ENCODE measurements at places on chromosomes 3 and 15.

DNA sequence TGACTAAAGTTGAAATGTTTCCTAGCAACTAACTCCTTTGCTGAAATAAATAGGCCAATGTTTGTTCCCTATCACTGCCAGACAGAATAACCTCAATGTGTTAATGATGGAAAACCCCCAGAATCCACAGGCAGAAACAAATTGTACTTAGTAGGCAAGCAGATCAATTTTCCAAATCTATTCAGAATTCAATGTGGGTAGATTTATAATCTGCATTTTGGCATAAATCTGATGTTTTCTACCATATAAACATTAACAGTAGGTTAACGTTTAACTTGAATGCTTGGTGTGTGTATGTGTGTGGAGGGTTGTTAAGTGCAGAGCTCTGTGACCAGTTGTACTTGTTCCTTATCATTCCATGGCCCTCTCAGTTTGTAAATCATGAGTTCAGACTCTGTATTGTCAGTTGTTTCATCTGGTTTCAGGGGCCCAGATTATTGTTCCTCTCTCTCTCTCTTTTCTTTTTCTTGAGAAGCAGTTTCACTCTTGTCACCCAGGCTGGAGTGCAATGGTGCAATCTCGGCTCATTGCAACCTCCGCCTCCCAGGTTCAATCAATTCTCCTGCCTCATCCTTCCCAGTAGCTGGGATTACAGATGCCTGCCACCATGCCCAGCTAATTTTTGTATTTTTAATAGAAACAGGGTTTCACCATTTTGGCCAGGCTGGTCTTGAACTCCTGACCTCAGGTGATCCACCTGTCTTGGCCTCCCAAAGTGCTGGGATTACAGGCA lies 32.8 kb downstream of the PLSCR1 start:
- no peak for DNase-seq

DNA sequence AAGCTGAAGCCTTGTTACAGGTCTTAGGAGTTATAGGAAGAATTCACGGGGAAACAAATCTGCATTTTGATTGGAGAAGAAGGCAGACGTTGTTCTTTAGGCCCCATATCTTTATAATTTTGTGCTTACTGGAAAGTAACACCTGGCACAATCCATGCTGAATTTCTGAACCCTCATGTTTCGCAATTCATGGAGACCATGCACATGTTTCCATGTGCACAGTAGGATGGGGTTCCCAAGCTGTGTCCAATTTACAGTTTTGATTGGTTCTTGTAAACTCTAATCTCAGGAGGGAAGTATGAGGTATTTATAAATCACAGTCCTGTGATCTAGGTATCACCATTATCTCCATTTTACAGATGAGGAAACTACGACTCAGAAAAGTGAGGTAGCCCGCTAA lies 7.8 kb upstream of the SCAANT1 start:
- no peak for DNase-seq

GRCh38 chr3:15331606-15332404 lies 581 bp downstream of the SH3BP5 start:
- peak; percentile 17 for DNase-seq

- DNase-seq = no peak
These were observed 46.3 kb downstream of the SENP7 start for GRCh38 chr3:101466465-101467309.

DNA sequence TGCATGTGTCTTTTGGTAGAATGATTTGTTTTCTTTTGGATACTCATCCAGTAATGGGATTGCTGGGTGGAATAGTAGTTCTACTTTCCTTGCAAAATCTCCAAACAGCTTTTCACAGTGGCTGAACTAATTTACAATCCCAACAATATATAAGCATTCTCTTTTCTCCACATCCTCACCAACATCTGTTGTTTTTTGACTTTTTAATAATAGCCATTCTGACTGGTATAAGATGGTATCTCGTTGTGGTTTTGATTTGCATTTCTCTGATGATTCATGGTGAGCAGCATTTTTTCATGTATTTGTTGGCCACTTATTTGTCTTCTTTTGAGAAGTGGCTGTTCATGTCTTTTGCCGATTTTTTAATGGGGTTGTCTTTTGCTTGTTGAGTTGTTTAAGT lies 55.8 kb downstream of the ST8SIA2 start:
- DNase-seq = no peak

- no peak for DNase-seq
These were observed 43.9 kb downstream of the NR1I2 start for GRCh38 chr3:119825820-119826219.

GRCh38 chr3:141529256-141529655 lies 42.4 kb downstream of the RASA2 start:
- no peak for DNase-seq

DNA sequence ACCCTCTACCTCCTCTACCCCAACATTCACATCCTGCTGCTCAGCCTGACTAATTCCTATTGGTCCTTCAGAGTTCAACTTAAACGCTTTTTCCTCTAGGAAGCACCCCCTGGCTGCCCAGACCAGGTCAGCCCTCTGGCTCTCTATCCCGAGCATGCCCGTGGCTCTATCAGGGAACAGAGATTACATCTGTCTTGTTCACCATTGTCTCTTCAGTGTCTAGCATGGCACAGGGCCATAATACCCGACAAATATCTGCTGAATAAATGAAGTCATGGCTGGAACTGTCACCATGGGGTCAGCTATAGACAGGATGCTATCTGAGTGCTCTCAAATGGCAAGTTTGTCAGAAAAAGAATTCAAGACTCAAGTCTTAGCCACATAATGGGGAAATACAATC lies 296.9 kb upstream of the CHRNA7 start:
- DNase-seq = no peak

GRCh38 chr3:152376351-152377183 lies 107.8 kb downstream of the MBNL1 start:
- DNase-seq = no peak

DNA sequence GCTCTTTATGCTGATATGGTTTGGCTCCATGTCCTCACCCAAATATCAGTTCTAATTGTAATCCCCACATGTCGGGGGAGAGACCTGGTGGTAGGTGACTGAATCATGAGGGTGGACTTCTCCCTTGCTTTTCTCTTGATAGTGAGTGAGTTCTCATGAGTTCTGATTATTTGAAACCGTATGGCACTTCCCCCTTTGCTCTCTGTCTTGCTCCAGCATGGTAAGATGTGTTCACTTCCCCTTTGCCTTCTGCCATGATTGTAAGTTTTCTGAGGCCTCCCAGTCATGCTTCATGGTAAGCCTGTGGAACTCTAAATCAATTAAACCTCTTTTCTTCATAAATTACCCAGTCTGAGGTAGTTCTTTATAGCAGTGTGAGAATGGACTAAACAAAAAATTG lies 107.6 kb downstream of the IMPG2 start:
- no peak for DNase-seq

DNA sequence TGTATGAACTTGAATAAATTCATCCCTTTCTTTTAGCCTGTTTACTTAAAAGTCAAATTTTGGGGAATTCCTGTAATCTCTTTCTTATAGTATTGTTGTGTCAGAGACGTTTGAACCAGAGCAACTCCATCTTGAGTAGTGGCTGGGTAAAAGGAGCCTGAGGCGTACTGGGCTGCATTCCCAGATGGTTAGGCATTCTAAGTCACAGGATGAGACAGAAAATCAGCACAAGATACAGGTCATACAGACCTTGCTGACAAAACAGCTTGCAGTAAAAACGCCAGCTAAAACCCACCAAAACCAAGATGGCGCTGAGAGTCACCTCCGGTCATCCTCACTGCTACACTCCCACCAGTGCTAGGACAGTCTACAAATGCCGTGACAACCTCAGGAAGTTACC lies 94.5 kb downstream of the P3H2 start:
- no peak for DNase-seq

- no peak for DNase-seq
These were observed 95.1 kb upstream of the ZBED2 start for GRCh38 chr3:111690242-111690641.

DNA sequence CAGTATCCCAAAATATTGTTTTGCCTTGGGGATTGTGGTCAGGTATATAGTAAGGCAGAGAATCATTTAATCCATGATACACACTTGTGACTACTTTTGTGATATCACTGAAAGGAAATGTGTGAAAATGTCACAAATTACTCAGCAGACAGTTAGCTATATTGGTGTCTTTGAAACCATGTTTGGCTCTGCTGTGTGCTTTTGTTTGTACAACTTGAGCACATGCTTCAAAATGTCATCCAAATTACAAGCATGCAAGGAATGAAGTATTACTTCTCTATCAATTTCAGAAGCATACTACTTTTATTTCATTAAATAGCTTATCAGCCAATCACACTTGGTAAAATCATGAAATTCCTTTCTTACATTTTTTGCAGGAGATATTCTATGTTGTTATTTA lies 619.0 kb upstream of the AGTR1 start:
- no peak for DNase-seq

DNA sequence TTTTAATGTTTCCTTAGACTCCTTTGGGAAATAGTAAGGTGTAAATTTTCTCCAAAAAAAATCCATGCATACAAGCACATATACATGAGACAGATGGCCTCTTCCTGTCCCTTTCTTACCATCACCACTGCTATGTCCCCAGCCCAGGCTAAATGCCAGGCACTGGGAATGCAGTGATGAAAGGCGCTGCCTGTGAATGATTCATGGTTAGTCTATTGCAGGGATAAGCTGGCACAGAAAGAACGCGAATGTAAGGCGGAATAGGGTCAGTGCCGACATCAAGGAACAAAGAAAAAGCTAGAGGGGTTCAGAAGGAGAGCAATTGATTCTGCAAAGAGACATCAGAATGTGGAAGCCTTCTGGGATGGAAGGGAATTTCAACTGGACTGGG lies 36.2 kb upstream of the CFAP161 start:
- no peak for DNase-seq

- DNase-seq = no peak
These were observed 54.3 kb upstream of the SLC24A5 start for GRCh38 chr15:48066456-48066855.

GRCh38 chr3:171323938-171324536 lies 136.2 kb downstream of the TNIK start:
- no peak for DNase-seq

DNA sequence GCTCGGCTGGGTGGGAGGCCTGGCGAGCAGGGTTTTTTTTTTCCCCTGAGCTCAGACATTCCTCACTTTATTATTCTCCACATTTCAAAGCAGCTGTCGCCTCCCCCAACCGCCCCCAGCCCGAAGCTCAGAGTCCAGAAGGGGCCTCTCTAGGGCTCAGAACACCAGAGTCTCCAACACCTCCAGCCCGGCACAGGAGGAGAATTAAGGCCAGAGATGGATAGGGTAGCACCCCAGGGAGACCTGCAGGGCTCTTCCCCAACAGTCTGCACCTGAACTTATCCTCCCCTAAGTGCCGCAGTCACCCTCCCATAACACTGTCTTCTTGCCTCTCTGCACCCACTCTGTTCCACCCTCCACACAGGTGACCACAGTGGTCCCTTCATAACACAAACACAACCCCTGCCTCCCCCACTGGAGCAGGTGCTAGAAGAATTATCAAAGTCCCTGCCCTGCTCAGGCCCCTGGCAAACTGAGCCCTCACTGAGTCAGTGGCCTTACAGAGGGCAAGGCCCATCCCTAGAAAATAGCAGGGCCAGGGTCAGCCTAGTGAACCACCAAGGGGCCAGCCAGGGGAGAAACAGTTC lies 14.1 kb downstream of the MYL3 start:
- no peak for DNase-seq

- DNase-seq = no peak
These were observed 31.2 kb downstream of the LINS1 start for GRCh38 chr15:100570735-100571313.

GRCh38 chr15:66252685-66253417 lies 699 bp downstream of the MEGF11 start:
- DNase-seq = peak; percentile 19

GRCh38 chr3:47782446-47783308 lies 984 bp upstream of the SMARCC1 start:
- no peak for DNase-seq

DNA sequence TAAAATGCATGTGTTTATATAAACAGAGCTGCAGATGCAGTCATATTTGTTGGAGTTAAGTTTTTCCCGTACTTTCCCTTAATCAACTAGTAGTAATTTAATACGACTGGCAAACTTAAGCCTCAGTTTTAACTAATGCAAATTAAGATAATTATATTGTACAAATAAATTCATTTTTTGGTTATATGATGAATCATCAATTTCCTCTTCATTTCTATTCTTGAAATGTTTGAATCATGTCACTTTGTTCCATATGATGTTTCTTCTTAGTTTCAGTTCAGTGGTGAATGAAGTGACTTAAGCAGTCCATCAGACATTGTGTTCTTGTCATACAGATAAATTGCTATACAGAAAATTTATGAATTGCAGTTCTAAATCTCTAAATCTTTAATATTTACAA lies 1361.2 kb upstream of the EPHA6 start:
- DNase-seq = no peak

GRCh38 chr15:33086500-33087121 lies 107.9 kb downstream of the FMN1 start:
- DNase-seq = no peak

DNA sequence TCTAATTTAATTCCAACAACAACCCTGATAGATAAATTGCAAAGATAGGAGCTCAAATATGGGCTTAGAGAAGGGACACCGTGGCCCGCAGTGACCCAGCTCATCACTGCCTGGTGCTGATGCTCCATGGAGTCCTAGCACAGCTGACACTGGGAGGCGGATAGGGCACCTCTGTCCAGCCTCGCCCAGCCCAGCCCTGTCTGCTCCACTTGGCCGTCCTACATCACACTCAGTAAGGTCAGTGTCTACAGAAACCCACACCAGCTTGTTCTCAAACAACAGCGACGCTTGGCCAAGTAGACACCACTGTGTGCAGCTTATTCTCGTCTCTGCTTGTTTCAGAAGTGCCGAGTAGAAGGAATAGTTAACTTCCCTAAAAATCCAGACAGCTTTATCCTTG lies 33.9 kb downstream of the GABRB3 start:
- DNase-seq = no peak

DNA sequence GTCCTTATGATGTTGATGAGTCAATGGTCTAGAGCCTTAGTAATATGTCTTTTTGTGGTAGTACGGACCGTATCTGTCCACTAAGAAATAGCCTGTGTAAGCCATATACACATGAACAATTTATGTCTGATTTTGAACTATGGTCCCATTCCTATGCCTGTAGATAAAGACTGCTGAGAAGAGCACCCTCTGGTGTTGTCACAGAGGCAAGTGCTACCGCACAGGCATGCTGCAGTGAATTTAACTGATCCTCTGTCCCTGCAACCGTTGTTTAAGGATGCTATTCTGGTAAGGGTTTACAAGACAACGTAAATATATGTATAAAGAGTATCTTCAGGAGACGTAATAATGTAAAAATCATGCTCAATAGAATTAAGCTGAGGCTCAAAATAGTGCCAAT lies 170.7 kb downstream of the UBE3A start:
- no peak for DNase-seq

GRCh38 chr3:179263134-179263533 lies 12.2 kb upstream of the KCNMB3 start:
- no peak for DNase-seq

- DNase-seq = no peak
These were observed 42.8 kb upstream of the NSMCE3 start for GRCh38 chr15:29312387-29312786.

Data from stimulated activated CD4-positive, alpha-beta T cell treated with anti-CD3 and anti-CD28 coated beads, Interleukin-1b, Interleukin-23, amount 100 ng/mL, for 24 hours (primary cell).